ENCODE measurements at places on chromosomes 16 and 17.

DNA sequence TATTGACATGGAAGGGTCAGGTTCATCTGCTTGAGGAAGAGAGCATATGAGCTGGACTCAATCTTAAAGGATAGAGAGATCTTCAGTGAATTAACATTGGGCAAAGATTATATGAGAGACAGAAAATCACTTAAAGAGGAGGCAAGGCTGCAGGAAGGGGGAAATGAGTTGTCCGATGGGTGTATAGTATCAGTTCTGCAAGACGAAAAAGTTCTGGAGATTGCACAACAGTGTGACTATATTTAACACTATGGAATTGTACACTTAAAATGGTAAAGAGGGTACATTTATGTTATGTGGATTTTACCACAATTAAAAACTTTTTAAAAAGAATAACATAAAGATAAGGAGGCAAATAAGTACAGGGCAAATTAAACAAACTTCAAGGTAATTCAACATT, 80.7 kb downstream of the HELZ start:
- DNase-seq = no peak

- DNase-seq = no peak
Measured at GRCh38 chr17:44788139-44788538, 29.4 kb downstream of the ADAM11 start.

- DNase-seq = no peak
Measured at GRCh38 chr16:66247516-66248481, 118.7 kb upstream of the CDH5 start.

- DNase-seq = no peak
Measured at GRCh38 chr16:31532120-31532519, 4.4 kb downstream of the AHSP start.

DNA sequence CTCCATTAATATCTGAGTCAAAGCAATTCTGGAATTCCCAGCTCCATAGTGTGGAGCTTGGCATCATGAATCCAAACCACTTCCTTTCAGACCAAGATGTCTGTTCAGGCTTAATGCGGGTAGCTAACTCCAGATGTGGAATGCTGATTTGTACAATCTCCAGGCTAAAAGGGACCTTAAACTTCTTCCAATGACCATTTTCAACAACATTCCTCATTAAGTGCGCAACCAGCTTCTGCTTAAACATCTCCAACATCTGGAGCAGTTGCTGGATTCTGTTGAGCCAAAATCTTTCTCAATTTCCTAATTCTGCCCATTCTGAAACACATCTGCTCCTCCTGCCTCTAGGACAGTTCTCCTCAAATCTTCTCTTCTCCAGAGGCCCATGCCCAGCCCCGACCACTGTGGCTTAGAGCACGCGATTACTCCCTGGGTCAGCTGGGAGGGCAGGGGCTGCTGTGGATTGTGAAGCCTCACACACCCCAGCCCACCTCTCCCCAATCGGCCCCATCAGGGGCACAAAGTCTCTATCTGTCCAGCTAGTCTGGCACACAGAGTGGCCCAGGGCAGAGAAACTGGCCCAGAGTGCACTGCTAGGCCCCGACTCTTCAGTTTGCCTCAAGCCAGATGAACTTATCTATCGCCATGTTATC, 36.2 kb downstream of the ASPA start:
- DNase-seq = no peak

GRCh38 chr16:1338855-1339675, 5.6 kb downstream of the BAIAP3 start:
- no peak for DNase-seq

DNA sequence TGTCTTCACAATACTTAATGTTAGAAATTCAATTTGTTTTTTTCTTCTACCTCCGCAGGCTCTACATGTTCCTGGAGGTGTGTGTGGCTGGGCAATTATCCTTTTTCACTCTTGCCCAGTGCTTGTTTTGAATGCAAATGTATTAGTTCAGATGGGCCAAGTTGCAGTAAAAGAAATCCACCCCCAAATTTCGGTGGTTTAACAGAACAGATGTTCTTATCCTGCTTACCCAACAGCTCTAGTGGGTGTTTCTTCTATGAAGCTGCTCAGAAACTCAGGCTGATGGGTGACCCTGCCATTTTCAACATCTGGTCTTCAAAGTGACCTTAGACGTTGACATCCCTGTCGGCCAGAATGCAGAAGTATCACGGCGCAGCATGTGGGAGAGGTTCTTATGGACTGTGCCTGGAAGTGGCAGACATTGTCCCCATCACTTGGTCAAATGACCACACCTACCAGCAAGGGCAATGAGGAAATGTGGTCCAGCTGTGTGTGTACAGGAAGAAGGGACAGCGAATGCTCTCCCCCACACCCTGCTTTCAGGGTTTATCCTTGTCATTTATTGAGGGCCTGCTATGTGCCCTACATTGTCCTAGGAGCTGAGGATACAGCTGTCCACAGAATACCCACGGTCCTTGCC, 157.3 kb downstream of the CDH13 start:
- DNase-seq = no peak
